ENCODE measurements at places on chromosomes 13 and 19. TPM values are rescaled to one million over a fixed set of nuclear protein-coding genes. Genes with fewer than 3 reads are reported as not detected.

ZNF829 gene
- 5.3 TPM for total RNA-seq

OR10H5 gene
- not detected for total RNA-seq

ZNF441 gene
- total RNA-seq: 5.1 TPM

PLEKHG2 gene
- total RNA-seq: 51.2 TPM

NLRP9 gene
- total RNA-seq: not detected

ZNF616 gene
- total RNA-seq: 11.6 TPM

FUT2 gene
- total RNA-seq: not detected

MBD3L2 gene
- total RNA-seq: not detected

KIR2DL3 gene
- total RNA-seq: not detected

DNA sequence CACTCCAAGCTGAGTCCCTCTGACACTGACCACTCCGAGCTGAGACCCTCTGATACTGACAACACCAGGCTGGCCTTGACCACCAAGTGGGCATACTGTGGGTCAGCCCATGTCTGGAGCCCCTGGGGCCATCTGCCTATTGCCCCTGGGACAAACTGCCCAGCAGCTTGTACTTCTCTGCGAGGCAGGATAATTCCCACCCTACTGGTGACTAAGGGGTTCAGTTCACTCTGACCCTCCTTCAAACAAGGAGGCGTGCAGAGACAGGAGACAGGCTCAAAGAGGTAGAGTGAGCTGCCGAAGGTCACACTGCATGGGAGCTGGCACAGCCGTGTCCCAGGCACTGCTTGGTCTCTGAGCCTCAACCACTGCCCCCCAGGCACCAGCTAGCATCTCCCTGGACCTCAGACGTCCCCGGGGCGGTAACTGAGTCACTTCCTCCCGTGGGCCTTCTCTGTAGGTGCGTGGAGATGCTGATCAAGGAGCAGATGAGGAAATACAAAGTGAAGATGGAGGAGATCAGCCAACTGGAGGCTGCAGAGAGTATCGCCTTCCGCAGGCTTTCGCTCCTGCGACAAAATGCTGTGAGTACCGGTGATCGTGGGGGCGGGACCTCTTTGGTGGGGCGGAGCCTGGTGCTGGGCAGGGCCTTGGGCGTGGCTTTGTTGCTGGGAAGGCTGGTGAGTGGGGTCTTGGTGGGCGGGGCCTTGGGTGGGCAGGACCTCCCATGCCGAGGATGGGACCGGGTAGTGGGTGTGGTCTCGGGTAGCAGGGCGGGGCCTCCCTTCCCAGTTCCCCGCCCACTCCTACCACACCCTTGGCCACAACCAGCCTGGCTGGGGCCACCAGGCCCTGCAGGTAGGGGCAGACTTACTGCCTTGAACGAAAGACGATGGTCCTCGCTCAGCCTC, 5.8 kb upstream of the USE1 start:
- ATAC-seq: peak; percentile 46

GRCh38 chr19:43286786-43287185, 17.5 kb upstream of the PSG9 start:
- no peak for ATAC-seq

DNA sequence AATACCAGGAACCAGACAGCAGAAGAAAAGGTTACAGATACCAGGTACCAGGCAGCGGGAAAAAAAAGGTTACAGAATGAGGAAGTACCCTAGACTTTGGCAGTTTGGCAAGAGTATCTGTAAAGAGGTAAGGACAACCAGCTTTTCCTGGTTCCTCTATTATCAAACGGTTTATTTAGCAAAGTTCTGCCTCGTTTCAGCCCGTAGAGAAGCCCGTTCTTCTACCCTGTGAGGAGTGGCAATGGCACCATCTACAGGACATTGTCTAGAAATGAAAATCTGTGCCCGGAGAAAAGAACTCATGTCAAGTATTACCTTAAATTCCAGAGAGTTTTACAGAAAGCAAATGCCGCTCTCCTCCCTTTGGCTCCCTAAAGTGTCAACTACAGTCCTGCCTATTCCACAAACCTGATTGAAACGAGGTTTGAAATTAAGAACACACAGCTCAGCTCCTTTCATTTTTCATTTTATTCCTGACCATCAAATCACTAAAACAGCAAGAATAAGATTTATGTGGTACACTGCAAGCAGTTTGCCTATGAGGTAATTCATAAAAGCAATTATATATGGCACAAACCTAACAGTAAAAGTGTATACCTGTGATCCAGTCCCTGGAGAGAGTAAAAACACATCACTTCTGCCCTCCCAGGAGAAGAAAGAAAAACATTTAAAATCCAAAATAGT, 226.3 kb downstream of the SLC7A1 start:
- ATAC-seq: peak; percentile 38

DNA sequence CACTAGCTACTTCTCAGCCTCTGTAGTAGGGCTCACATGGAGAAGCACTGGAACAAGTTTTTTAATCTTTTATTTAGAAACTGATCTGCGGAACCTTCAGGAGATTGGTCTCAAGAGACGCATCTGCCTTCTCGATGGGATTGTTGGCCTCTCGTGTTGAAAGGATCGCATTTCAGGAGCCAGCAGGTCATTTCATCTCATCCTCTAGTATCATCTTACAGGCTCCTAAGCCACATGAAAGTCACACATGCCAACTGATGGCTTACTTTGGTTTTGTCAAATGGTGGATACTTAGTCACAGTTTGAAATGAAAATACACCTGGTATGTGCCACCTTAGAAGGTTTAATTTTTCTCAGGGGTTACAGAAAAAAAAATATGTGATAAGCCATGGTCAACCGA, 1703.6 kb downstream of the EFNB2 start:
- no peak for ATAC-seq

GRCh38 chr13:50884265-50884664, 25.3 kb upstream of the RNASEH2B start:
- ATAC-seq: no peak

DNA sequence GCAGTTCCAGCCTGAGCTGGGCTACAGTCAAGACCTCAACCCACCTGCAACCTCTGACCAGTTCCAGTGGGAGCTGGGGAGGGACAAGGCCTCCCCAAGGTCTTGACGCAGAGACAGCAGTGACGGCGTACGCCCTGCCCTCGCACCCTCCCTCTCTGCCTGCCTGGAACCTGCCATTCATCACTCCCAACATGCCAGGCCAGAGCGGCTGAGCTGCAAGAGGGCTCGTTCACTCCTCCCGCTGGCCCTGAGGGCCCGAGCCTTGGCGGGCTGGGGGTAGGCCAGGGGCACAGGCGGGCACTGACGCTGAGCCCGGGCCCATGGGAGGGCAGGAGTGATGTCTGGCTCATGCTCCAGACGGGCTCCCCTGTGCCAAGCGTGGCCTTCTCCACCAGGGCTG, 8.2 kb downstream of the NDUFA11 start:
- no peak for ATAC-seq

DNA sequence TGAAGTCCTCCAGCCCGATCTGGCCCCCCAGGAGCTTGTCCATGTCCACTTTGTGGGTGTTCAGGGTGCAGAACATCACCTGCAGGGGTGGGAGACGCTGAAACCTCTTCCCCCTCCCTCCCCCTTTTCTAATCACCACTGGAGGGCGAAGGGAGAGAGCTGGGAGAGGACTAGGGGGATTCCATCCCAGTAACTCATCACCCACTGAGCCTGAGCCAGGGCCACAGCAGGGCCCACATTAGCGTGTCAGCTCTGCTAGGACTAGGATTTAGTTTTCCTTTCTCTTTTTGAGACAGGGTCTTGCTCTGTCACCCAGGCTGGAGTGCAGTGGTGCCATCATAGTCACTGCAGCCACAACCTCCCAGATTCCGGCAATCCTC, 5.5 kb upstream of the PTGER1 start:
- no peak for ATAC-seq

DNA sequence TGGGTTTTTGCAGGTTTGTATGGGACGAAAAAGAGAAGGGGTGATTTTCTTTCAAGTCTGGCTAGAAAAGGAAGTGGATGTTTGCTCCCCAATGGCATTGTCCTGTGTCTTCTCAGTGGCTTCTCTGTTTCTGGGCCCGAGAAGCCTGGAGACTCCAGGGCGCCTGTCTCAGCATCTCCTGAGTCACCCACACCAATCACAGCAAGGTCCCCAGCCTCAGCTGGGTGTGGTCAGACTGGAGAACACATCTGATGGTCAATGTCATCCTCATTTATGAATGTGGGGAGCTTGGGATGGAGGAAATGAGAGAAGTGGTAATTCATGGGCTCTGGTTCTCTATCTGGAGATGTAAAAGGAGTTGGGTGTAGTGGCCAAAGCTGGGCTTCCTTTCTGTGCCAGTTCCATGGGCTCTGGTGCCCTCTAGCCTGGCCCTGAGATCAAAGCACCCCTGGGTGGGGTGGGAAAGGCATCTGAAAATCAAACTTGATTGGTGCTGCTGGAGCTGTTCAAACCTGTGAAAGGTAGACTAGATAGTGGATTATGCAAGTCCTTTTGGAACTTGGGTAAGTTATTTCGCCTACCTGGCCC, 13.4 kb downstream of the RASL11A start:
- ATAC-seq: peak; percentile 54

DNA sequence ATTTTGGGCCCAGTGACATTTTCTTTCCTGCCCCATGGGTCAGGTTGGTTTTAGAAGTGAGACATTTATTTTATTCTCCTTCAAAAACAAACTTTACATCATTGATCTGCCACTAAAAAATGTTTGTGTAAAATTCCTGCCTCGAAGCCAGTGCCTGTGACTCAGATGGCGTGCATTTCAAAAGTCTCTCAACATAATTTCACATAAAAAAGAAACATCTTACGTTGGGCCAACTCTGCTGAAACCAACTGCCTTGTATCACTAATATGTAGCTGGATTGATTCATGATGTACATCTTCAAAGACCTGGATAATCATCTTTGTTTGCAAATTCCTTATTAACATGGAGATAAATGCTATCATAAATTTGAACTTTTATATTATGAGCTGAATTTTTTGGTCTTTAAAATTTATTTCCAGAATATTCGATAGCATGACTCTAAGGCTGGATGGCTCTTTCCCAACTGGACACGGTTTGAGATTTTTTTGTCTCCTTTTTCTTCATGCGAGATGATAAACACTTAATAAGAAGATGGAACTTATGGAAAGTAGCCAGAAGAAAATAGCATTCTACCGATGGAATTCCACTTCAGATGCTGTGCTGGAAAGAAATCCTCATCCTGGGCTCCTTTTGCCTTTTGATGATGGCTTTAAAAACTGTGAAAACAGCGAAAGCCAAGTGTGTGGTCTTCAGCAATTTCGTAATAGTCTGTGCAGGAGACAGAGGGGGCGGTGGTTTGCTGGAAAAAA, 420.5 kb downstream of the FGF9 start:
- no peak for ATAC-seq

- ATAC-seq: no peak
These were observed 26.7 kb downstream of the FAAP24 start for GRCh38 chr19:32998722-32999121.

DNA sequence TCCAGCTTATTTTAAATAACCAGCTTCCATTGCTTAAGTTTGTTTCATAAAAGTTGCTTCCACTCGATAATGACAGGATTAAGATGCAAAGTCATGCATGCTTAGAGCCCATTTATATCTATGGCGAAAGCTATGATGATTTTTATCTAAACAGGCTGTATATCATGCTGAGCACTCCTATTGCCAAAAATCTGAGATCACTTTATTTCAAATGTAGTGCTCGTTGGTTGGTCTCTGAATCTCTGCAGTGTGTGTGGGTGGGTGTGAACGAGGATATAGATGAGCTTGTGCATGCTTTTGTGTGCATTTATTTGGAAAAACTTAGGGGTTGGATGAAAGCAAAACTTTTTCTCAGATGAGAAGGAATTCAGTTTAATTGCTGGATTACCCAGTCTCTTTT, 27.0 kb upstream of the ARGLU1 start:
- ATAC-seq: no peak

DNA sequence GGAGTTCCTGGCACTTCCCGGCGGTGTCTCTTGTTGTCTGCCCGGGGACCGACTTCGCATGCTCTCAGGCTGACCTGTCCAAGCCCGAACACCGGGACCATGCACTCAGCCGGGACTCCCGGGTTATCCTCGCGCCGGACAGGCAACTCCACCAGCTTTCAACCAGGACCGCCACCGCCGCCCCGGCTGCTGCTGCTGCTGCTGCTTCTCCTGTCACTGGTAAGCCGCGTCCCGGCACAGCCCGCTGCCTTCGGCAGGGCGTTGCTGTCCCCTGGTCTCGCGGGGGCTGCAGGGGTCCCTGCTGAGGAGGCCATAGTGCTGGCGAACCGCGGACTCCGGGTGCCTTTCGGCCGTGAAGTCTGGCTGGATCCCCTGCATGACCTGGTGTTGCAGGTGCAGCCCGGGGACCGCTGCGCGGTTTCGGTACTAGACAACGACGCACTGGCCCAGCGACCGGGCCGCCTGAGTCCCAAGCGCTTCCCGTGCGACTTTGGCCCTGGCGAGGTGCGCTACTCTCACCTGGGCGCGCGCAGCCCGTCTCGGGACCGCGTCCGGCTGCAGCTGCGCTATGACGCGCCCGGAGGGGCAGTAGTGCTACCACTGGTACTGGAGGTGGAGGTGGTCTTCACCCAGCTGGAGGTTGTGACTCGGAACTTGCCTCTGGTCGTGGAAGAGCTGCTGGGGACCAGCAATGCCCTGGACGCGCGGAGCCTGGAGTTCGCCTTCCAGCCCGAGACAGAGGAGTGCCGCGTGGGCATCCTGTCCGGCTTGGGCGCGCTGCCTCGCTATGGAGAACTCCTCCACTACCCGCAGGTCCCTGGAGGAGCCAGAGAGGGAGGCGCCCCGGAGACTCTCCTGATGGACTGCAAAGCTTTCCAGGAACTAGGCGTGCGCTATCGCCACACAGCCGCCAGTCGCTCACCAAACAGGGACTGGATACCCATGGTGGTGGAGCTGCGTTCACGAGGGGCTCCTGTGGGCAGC, 661 bp downstream of the FREM2 start:
- no peak for ATAC-seq

DNA sequence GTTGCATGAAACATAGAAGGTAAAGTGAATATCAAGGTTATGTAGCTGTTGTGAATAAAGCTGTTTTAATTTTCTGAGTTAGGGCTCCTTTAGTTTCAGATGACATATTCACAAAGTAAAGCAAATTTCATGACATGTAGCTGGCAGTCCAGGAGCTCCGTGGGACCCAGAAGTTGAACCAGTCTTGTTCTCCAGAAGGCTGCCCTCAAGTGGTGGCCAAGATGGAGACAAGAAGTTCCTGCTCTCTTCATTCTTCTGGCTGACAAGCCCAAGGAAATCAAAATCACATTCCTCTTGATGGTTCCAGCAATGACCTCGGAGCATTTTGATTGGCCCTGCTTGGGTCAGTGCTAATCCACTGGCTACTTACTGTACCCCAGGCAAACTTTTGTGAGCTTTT, 128.7 kb downstream of the LIG4 start:
- no peak for ATAC-seq

- no peak for ATAC-seq
These were observed 128.6 kb downstream of the TEX29 start for GRCh38 chr13:111449041-111449440.
